ENCODE measurements at places on chromosomes 16 and 17. TPM values are rescaled to one million over a fixed set of nuclear protein-coding genes. Genes with fewer than 3 reads are reported as not detected.

TANC2 gene
- 29.1 TPM for total RNA-seq

ADGRG1 gene
- 2.3 TPM for total RNA-seq

SDR42E1 gene
- 7.6 TPM for total RNA-seq

ZFP3 gene
- total RNA-seq, result 2.4 TPM

SLC5A10 gene
- not detected for total RNA-seq

TEX19 gene
- total RNA-seq, result not detected

ZMYND15 gene
- 3.3 TPM for total RNA-seq
